Left ventricle myocardium superior (tissue), 1 donor: ENCODE measurements at places on chromosomes 2 and 18.

DNA sequence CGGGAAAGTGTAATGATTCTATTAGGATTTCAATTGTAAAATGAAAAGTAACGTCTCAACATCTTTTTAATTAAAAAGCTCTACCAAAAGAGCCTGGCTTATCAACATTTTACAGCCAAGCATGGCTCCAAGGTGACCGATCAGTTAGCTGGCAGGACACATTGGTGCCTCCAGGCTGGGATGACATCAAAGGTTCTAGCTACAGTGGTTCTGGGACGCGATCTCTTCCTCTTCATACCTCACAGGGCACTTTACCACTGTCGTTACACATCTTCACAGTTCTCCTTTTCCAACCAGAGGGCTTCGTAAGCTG, 693 bp downstream of the ORC2 start:
- peak; percentile 34 for DNase-seq

DNA sequence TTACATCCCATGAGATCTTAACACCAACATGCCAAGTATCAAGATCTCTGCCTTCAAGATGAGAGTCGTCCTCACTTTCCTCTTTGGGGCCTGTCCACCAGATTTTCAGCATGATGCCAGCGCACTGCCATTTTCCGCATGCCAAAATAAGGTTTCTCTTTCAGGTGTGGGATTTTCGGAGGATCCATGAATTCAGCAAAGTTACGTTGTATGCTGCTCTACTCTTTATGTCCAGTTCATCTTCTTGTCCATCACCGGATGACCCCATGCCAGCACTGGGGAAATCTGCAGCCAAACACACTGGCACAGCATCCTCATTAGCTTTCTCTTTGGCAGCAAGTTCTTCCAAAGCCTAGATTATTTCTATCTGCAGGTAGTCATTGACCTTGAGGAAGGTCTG, 4.9 kb upstream of the HAAO start:
- DNase-seq: no peak

DNA sequence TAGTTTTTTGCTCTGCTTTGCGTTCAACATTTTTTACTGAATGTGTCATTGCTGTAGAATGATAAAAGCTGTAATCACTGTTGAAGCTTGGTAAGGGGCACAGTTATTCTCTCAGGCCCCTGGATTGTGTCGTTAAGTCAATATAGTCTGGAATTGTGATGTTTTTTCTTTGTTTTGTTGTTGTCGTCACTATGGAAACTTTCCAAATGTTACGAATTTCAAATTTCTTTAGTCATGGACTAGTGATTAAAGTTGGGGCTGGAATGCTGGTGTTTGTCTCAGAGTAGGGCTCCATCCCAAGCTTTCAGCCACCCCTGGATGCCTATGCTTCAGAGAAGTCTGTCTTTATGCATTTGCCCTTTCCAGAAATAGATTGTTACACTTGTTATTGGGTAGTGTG, 287.2 kb downstream of the CDH19 start:
- DNase-seq: no peak

DNA sequence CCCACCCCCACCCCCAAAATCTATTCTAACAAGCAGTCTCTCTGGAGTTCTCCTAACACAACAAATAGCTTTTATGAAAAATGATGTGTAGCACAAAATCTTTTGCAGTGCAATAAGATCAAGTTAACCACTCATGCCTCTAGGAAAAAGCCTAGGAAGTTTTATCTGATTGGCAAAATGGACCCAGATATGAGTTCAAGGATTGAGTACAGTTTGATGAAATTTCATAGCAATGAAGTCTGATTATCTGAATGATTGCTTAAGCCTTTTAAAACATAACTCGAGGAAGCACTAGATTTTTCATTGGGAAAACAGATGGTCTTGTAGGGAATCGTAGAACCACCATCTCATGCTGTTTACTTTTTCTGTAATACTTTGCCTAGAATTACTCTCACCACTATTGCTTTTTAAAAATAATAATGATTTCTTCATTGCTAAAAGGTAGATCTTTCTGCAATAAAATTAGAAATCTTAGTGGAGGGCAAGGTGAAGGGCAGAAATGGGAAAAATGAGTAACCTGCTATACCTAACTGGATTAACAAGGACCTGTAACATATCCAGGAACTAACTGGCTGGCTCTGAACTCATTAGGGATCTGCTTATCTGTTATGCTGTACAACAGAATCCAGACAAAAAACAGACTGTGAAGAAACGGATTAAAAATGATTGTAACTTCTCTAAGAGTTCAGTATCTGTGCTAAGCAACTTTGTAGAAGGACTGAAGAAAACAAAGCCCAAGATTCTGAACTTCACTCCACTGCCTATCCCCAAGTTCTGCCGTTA, 73.7 kb upstream of the ETAA1 start:
- DNase-seq: no peak

- DNase-seq: no peak
Observed at GRCh38 chr2:133204421-133204820, 363.8 kb downstream of the NCKAP5 start.

DNA sequence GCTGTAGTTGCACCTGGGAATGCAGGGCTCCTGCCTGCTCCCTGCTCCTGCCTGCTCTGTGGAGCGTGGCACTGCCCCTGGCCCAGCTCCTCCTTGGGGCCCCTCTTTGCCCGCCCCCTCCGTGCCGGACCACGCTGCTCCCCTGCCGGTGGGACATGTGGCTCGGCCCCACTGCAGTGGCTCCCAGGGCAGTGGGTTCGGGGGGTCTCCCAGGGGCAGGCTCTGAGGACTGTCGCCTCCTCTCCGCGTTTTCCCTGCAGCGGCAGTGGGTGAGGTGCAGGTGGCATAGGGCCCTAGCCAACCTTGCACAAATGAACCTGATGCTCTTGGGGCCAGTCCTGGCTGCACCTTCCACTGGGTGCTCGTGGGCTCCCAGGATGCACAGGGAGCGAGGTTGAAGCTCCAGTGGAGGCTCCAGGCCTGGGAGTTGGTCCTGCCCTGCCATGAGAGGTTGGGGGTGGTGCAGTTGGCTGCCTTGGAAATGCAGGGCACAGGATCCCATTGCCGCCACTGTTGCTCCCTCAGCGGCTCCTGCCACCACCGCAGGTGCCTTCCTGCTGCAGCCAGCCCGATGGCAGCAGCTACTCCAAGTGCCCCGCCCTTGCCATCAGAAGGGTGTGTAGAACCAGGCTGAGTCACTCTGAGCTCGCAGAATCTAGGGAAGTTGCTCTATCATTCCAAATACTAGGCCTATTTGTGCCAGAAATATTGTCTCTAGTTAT, 313.1 kb upstream of the SYT4 start:
- peak; percentile 11 for DNase-seq

GRCh38 chr2:83196225-83196624, 1262.9 kb downstream of the SUCLG1 start:
- no peak for DNase-seq

GRCh38 chr2:40148334-40148733, 303.6 kb downstream of the SLC8A1 start:
- DNase-seq: no peak

GRCh38 chr2:182432051-182432450, 5.2 kb upstream of the PDE1A start:
- DNase-seq: no peak

GRCh38 chr2:48474574-48475298, 55.2 kb upstream of the STON1 start:
- no peak for DNase-seq

GRCh38 chr2:238119756-238120462, 18.6 kb upstream of the KLHL30 start:
- DNase-seq: peak; percentile 20

GRCh38 chr2:209864716-209865295, 93.2 kb downstream of the UNC80 start:
- no peak for DNase-seq

DNA sequence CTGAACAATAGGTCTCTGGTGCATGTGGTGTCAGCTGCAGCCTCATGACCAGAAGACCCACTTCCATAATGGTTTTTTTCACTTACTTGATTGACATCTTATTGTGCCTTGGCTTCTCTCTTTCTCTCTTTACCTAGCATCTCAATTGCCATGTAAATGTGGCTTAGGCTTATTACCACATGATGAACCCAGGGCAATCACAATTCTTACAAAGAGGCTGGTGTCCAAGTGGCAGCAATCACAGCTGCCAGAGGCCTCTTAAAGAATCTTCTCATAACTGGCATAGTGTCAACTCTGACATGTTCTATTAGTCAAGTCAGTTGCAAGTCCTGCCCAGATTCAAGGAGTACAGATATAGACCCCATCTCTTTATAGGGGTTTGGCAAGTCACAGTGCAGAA, 1224.8 kb downstream of the SUCLG1 start:
- DNase-seq: no peak

GRCh38 chr2:217555081-217555876, 447.5 kb downstream of the TNS1 start:
- DNase-seq: peak; percentile 29

DNA sequence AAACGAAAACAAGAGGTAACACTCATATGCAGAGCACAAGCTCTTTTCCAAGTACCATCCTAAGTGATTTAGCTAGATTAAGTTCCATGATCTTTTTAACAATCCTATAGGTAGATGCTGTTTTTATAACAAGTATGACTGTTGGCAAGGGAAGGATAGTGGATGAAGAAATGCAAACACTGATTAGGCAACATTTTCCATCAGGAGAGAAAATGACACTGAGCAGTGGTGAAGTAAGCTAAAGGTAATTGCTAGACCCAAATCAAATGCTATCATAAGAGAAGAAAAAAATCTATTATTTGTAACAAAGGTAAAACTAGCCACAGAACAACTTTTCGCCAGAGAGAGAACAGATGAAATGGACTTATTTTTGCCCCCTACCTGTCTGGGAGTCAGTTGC, 34.3 kb upstream of the BARD1 start:
- no peak for DNase-seq

- DNase-seq: no peak
Observed at GRCh38 chr18:10386956-10387355, 67.5 kb upstream of the APCDD1 start.

DNA sequence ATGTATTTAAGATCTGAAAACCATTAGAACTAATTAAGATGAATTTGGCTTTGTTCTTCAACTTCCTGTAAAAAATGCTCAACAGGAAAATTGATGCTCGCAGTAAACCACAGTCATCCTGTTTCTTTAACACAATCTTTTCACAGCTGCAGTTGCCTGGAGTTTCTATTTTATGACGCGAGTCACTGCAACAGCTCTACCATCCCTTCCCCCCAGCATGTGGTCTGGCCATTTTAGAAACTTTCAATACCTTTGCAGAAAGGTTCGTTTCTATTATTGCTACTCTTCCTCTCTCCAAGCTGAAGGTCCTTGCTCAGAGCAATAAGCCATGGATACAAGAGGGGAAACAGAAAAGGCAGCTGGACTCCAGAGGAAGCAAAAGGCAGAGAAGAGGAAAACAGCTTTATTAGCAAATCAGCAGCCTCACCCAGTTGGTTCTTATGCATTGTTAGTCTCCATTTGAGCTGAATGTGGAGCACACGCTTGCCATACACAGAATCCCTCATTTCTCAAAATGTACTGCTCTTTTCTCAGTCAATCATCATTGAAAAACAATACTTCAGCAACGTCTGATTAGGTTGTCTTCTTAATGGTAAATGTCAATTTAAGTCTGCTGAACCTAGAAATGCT, 3.9 kb downstream of the WIPF1 start:
- DNase-seq: no peak

DNA sequence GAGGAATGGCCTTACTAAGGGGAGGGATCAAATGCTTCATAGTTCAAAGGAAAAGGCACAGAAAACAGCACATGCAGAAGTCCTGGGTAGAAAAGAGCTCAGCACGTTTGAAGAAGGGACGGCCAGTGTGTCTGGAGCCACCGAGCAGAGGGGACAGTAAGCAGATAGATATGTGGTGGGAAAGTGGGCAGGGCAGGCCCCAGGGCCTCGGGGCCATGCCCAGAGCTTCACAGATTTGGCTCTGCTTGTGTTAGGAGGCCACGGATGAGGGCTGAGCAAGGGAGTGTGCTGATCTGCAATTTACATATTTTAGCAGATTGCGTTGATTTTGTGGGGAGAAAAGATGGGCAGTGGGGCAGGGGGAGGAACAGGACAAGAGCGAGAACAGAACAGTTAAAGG, 343.1 kb downstream of the LPIN1 start:
- no peak for DNase-seq

- DNase-seq: no peak
Observed at GRCh38 chr2:85273738-85274731, 53.8 kb downstream of the TGOLN2 start.

GRCh38 chr2:188474316-188474715, 182.6 kb downstream of the GULP1 start:
- no peak for DNase-seq

- DNase-seq: no peak
Observed at GRCh38 chr2:174892546-174892945, 112.6 kb downstream of the CHN1 start.

DNA sequence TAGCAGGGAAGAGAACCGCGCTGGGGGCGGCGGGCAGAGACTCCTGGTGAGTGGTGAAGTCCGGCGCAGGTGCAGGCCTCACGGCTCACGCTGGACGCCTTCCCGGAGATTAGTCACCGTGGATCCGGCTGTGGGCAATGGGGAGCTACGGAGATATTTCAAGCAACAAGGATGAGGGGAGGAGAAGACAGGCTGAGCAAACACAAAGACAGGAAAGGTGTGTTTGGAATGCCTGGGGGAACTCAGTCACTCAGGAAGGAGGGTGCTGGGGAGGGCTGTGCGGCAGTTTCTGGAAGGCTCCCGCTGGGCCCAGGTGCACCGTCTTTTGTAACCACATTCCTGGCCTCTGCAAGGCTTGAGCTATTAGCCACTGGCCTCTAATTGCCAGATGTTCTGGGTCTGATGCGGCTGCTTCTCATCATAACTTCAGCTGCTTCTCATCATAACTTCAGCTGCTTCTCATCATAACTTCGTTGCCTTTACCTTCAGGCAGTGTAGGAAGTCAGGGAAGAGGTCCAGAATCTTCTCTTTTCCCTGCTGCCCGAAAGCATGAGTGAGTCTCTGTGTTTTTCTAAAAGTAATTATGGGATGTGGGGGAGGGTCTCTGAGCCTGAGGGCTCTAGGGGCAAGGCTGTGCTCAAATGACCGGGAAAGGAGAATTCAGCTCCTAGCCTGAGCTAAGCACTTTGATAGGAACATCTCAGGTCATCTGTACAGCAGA, 118.9 kb downstream of the PXDN start:
- DNase-seq: no peak

DNA sequence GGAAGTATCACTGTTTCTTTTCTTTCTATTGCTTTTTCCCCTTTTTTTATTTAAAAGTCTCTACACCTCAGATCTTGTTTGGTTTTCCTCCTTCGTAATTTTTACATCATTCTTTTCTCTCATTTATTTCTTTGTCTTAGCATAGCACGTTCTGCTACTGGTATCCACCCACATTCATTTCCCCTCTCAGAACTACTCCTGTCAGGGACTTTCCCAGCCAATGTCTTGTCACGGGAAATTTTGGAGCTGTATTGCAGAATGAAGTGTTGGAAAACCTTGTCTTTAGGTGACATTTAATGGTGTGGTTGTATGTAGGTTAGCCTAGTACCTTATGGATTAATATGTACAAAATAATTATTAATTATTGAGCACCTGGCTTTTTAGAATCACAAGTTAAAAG, 34.0 kb downstream of the TTLL4 start:
- no peak for DNase-seq
